Tibial nerve (tissue), 4 donors: ENCODE measurements at places on chromosomes 6 and 20.

DNA sequence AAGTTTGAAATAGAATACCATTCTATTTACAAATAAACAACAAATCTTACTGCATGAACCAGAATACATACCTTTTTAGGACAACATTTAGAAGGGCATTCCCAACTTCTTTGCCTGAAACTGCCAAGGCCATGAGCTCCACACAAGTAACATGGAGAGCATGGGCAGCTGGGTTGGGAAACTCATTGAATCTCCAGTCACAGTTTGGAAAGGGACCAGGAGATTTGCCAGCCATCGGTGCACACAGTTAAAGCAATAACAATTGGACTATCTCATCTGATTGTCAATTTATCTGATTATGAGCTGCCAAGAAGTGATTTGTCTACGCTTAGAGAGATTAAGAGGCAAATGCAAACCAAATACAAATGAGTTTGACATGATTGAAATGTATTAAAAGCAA lies 19.9 kb downstream of the ARG1 start:
- no peaks in the 10 kb centered on the region for H3K27me3 ChIP-seq
- H3K27ac ChIP-seq, result no peak overlapping the region
- DNase-seq, result no peak
- peaks cover 24% of the 10 kb centered on the region for H3K36me3 ChIP-seq
- no peak overlapping the region for H3K4me3 ChIP-seq
- no peaks in the 10 kb centered on the region for H3K4me1 ChIP-seq

GRCh38 chr6:34566830-34567546 lies 10.9 kb upstream of the SPDEF start:
- no peak overlapping the region for H3K27ac ChIP-seq
- H3K27me3 ChIP-seq, result no peaks in the 10 kb centered on the region
- H3K36me3 ChIP-seq, result no peaks in the 10 kb centered on the region
- no peaks in the 10 kb centered on the region for H3K4me1 ChIP-seq
- no peak overlapping the region for H3K4me3 ChIP-seq

DNA sequence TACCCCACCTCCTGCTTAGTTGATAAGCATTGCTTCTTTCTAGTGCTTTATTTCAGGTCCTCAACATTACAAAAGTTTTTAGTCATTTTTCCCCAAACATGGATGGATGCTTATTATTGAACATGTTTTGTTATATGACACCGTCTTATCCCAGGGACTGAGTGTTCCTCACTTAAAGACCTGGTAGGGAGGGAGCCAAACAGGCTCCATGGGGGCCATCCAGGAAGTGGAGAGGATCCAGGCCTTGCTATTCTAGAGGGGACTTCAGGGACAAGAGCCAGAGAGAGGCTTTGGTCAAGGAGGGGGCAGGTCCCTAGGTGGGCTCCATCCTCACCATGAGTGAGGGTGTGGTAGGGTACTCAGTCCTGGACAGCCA lies 7.4 kb downstream of the SLC32A1 start:
- DNase-seq, result no peak
- no peak overlapping the region for H3K27ac ChIP-seq
- H3K27me3 ChIP-seq, result no peaks in the 10 kb centered on the region
- H3K4me3 ChIP-seq, result no peak overlapping the region

- no peaks in the 10 kb centered on the region for H3K27me3 ChIP-seq
- no peak overlapping the region for H3K27ac ChIP-seq
- no peak overlapping the region for H3K4me3 ChIP-seq
- H3K4me1 ChIP-seq, result no peaks in the 10 kb centered on the region
- no peaks in the 10 kb centered on the region for H3K36me3 ChIP-seq
Observed at GRCh38 chr20:20593447-20594170, 118.8 kb downstream of the RALGAPA2 start.

DNA sequence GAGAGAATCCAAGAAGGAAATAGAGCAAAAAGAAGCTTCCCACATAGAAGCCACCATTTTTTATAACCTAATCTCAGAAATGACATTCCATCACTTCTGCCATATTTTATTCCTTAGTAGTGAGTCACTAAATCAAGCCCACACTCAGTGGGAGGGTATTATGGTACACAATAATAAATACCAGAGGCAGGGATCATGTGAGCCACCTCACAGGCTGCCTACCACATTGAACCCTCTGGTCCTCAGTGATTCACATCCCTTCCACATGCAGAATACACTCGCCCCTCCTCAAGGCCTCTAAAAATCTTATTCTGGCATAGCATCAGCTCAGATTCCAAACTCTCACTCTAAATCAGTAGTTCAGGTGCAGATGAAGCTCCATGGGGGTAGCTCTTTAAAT lies 49.4 kb downstream of the TMC2 start:
- no peak for DNase-seq
- H3K4me3 ChIP-seq, result no peak overlapping the region
- H3K4me1 ChIP-seq, result no peaks in the 10 kb centered on the region
- H3K27ac ChIP-seq, result no peak overlapping the region
- peaks cover 4% of the 10 kb centered on the region for H3K27me3 ChIP-seq

- H3K36me3 ChIP-seq, result no peaks in the 10 kb centered on the region
- no peaks in the 10 kb centered on the region for H3K27me3 ChIP-seq
- H3K27ac ChIP-seq, result no peak overlapping the region
- no peak overlapping the region for H3K4me3 ChIP-seq
Observed at GRCh38 chr6:135018941-135019340, 35.7 kb downstream of the HBS1L start.

GRCh38 chr6:30826961-30827342 lies 57.4 kb upstream of the DDR1 start:
- peaks cover 6% of the 10 kb centered on the region for H3K4me1 ChIP-seq
- H3K27ac ChIP-seq, result no peak overlapping the region
- H3K27me3 ChIP-seq, result no peaks in the 10 kb centered on the region
- H3K36me3 ChIP-seq, result no peaks in the 10 kb centered on the region

GRCh38 chr6:153135681-153136080 lies 4.6 kb upstream of the RGS17 start:
- H3K4me1 ChIP-seq, result peaks cover 7% of the 10 kb centered on the region
- no peaks in the 10 kb centered on the region for H3K36me3 ChIP-seq
- no peak for DNase-seq

- peaks cover 34% of the 10 kb centered on the region for H3K4me1 ChIP-seq
- H3K27ac ChIP-seq, result no peak overlapping the region
- no peak for DNase-seq
- no peak overlapping the region for H3K4me3 ChIP-seq
- H3K27me3 ChIP-seq, result no peaks in the 10 kb centered on the region
Observed at GRCh38 chr6:37693546-37694250, 4.0 kb downstream of the MDGA1 start.

DNA sequence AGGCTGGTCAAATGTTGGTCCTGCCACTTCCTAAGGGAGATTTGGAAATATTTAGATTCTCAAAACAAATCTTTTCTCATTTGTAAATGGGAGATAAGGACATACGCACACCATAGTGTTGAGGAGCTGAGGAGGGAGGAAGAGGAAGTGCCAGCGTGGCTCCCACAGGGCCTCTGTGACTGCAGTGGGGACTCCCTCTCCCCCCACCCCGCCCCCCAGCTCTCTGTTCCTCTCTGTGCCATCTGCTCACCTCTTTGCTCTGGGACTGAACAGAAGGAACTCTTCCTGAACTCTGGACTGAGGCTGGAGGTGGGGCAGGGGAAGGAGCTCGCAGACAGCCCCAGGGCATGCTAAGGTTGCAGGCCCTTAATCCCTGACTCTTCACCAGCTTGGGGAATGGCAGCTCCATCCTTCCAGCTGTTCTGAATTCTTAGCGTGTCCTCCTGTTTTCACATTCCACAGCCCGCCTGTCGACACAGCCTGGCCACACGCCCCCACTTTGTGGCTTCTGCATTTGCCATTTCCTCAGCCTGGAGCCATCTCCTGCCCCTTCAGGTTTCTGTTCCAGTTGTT lies 11.4 kb downstream of the DDX27 start:
- H3K27ac ChIP-seq, result peak overlapping the region; percentile 7
- DNase-seq, result no peak
- no peaks in the 10 kb centered on the region for H3K4me1 ChIP-seq
- H3K4me3 ChIP-seq, result no peak overlapping the region
- H3K36me3 ChIP-seq, result peaks cover 95% of the 10 kb centered on the region
- no peaks in the 10 kb centered on the region for H3K27me3 ChIP-seq

GRCh38 chr20:62293111-62293784 lies 9.5 kb upstream of the ADRM1 start:
- no peaks in the 10 kb centered on the region for H3K4me1 ChIP-seq
- no peak overlapping the region for H3K27ac ChIP-seq
- no peak for DNase-seq
- H3K27me3 ChIP-seq, result no peaks in the 10 kb centered on the region

DNA sequence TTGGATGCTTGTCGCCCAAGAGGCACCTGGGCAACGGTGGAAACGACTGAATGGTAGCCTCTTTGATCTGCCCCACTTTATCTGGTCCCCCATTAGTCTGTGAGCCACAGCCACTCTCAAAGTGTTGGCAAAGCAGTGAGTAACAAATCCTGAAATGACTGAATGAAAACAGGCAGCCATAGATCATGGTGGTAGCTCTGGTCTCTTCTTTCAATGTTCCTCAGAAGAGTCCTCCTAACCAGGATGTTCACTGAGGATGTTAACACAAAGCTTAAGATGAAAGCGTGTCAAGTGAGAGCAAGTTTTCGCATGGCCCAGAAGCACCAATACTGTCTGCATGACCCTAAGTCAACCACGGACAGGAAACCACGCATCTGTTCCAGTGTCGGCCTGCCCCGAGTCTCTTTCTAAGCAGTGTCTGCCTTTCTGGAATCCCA lies 107.3 kb downstream of the IRF4 start:
- DNase-seq, result no peak
- no peak overlapping the region for H3K27ac ChIP-seq
- H3K4me3 ChIP-seq, result no peak overlapping the region
- no peaks in the 10 kb centered on the region for H3K27me3 ChIP-seq
- no peaks in the 10 kb centered on the region for H3K36me3 ChIP-seq
- no peaks in the 10 kb centered on the region for H3K4me1 ChIP-seq

DNA sequence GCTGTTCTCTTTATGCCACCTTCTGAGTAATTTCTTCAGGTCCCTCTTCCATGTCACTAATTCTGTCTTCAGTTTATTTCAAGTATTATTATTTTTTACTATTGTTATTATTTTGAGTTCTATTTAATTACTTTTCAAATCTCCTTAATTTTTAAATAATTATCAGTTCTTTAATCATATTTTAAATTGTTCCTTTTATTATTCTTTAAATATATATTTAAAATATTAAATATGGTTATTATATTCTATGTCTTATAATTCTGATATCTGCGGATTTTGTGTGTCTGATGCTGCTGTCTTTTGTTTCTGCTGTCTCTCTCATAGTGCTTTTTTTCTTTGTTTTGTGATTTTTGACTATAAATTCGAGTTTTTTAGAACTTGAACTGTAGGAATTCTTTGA lies 2.2 kb downstream of the POLR1H start:
- H3K27me3 ChIP-seq, result no peaks in the 10 kb centered on the region
- no peak overlapping the region for H3K4me3 ChIP-seq
- peaks cover 21% of the 10 kb centered on the region for H3K4me1 ChIP-seq
- H3K27ac ChIP-seq, result no peak overlapping the region
- no peak for DNase-seq

- H3K36me3 ChIP-seq, result peaks cover 18% of the 10 kb centered on the region
- H3K27me3 ChIP-seq, result no peaks in the 10 kb centered on the region
- H3K4me3 ChIP-seq, result no peak overlapping the region
- peaks cover 7% of the 10 kb centered on the region for H3K4me1 ChIP-seq
Observed at GRCh38 chr6:13367396-13367795, 39.1 kb upstream of the TBC1D7 start.

DNA sequence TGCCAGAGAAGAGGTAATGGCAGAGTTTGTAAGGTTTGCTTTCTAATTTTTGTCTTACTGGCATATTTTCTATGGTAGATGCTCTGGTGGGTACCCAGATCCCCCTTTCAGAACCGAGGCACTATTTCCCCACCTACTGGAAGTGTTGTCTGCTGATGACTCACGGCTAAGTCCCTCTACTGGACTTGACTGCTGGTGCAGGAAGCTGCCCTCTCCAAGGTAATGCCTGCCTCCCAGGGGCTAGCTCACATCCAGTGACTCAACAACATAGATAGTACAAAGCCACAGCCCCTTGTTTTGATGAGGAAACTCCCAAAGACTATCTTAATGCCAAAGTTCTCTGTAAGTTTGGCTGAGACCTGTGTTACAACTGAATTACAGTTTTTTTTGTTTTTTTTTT lies 285.4 kb upstream of the FLRT3 start:
- H3K4me1 ChIP-seq, result no peaks in the 10 kb centered on the region
- no peaks in the 10 kb centered on the region for H3K27me3 ChIP-seq
- no peak overlapping the region for H3K27ac ChIP-seq
- no peaks in the 10 kb centered on the region for H3K36me3 ChIP-seq
- DNase-seq, result no peak
- no peak overlapping the region for H3K4me3 ChIP-seq

- H3K4me1 ChIP-seq, result no peaks in the 10 kb centered on the region
- DNase-seq, result no peak
- H3K36me3 ChIP-seq, result no peaks in the 10 kb centered on the region
Observed at GRCh38 chr20:49389854-49390253, 92.6 kb downstream of the KCNB1 start.

GRCh38 chr6:11718463-11718862 lies 60.1 kb downstream of the ADTRP start:
- no peak for DNase-seq

DNA sequence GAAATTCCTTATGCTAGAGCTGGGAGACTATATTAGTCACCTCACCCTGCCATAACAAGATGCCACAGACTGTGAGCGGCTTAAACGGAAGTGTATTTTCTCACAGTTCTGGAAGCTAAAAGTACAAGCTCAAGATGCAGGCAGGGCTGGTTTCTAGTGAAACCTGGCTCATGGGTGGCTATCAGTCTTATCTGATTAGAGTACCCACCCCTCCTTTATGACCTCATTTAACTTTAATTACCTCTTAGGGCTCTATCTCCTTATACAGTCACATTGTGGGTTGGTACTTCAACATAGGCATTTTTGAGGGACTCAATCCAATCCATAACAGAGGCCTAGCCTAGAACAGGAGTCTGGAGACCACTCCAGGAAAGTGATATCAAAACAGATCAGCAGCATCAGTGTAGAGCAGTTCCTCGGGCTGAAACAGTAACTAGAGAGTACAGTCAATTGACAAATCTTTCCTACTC lies 2.3 kb upstream of the SNRNP48 start:
- no peak overlapping the region for H3K27ac ChIP-seq
- no peak overlapping the region for H3K4me3 ChIP-seq
- no peaks in the 10 kb centered on the region for H3K27me3 ChIP-seq
- no peaks in the 10 kb centered on the region for H3K36me3 ChIP-seq
- no peak for DNase-seq
- H3K4me1 ChIP-seq, result no peaks in the 10 kb centered on the region

DNA sequence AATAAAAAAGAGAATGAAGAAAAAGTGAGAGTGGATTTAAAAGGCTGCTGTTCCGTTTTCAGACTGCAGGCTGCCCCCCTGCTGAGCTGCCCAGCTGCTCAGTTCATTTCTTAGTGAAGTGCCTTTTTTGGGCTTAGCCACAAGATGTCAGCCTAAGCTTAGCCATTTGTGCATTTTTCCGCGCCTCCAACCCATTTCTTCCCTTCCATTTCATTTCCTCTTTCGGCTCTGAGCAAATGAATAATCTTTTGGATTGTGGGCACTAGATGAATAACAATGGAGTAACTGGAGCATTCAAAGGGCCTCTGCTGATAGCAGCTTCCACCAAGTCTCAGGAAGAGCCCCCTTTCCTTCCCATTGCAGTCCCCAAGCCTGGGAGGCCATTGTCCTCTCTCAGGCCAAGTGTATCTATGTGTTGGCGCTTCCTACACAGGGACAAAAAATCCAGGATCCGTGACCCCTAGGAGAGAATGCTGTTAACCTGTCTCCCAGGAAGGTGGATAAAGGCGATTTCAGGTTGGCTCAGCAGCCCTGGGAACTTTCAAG lies 83.5 kb upstream of the SPTLC3 start:
- no peak for DNase-seq
- peaks cover 6% of the 10 kb centered on the region for H3K4me1 ChIP-seq
- H3K4me3 ChIP-seq, result no peak overlapping the region
- no peaks in the 10 kb centered on the region for H3K27me3 ChIP-seq

GRCh38 chr6:151191527-151191926 lies 48.2 kb upstream of the AKAP12 start:
- no peak overlapping the region for H3K27ac ChIP-seq
- H3K27me3 ChIP-seq, result no peaks in the 10 kb centered on the region
- H3K36me3 ChIP-seq, result no peaks in the 10 kb centered on the region
- no peaks in the 10 kb centered on the region for H3K4me1 ChIP-seq
